Stimulated activated CD4-positive, alpha-beta T cell treated with anti-CD3 and anti-CD28 coated beads, Interleukin-4, amount 100 ng/mL, for 4 hours (primary cell): ENCODE measurements at places on chromosomes 7 and 10.

- DNase-seq: no peak
Observed at GRCh38 chr7:138354066-138354465, 106.0 kb upstream of the TRIM24 start.

DNA sequence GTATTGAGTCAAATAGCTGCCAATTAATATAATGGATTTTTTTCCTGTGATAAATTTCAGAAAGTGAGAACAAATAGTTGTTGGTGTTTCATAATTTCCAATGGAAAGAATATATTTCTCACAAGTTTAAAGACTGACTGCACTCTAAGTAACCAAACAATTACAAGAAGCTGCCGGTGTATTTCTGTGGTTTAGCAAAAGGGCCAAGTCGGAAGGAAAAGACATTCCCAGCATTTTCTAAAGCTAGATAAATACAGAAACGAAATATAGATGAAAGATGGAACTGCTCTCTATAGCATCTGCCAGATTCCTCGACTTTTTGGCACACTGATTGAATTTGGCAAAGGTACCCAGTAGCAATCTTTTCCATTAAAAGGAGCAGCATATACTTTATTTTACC, 92.7 kb upstream of the MKX start:
- DNase-seq: no peak

DNA sequence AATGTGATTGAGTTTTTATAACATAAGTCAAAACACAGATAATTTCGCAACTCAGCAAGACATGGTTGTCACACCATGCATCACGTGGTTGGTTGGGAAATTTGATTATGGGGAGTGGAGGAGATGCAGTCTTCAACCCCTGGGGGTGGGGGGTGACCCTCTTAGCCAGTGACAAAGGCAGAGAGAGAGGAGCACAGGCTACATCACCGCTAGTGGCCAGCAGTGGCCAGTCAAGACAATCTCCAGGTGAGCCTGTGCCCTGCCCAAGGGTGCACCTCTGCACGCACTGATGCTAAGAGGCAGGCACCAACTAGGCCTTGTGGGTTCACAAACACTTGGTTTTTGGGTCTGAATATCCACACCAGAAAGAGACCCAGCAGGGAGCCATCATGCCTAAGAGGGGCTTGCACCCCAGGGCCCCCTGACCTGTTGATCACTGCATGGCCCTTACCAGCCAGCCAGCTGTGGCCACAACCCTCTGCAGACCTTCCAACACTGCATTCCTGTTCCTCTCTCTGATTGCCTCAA, 244.4 kb downstream of the FANK1 start:
- DNase-seq: no peak

DNA sequence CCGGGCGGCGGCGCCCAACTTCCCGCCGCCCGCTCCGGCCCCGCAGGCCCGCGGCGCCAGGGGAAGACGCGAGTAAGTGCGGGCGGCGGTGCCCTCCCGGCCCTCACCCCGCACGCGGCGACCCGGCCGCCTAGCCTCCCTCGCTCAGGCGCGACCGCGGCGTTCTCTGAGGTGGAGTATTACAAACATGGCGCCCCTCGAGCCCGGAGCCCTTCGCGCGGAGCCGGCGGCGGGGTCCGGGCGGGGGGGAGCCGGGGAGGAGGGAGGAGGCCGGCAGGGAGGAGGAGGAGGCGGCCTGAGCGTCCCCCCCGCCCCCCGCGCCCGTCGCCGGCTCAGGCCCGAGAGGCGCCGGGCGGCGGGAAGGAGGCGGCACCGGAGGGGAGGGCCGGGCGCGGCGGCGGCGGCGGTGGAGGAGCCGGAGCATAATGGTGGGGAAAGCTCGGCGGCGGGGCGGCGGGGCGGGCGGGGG, at the start of gene ZMYND11:
TSS of gene ZMYND11 (plus strand) at position 324 of the 469 bp plus-strand sequence. CDS start 44,558 bp downstream, outside the sequence.
- peak; percentile 72 for DNase-seq

DNA sequence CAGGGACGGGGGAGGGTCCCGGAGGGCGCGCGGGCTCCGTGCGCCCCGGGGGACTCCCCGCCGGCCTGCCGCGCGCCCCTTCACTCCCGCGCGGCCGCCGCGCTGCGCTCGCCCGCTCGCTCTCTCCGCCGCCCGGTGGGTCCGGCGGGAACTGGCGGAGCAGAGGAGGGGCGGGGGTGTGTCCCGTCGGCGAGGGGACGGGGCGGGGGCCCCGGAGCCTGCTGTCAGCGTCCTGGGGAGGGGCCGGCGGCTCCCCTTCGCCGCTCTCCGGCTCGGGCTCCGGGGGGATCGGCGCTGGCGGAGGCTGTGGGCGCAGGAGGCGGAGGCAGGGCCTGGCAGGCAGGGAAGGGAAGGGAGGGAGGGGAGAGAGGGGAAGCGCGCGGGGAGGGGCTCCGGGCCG, at the start of gene SH3PXD2A:
TSS of gene SH3PXD2A (minus strand) at position 153 of the 400 bp plus-strand sequence. CDS start 310 bp downstream, outside the sequence.
- no peak for DNase-seq
